ENCODE measurements at places on chromosomes 2 and 18.

GRCh38 chr2:40488101-40488601 lies 36.3 kb upstream of the SLC8A1 start:
- DNase-seq, result peak; percentile 72

DNA sequence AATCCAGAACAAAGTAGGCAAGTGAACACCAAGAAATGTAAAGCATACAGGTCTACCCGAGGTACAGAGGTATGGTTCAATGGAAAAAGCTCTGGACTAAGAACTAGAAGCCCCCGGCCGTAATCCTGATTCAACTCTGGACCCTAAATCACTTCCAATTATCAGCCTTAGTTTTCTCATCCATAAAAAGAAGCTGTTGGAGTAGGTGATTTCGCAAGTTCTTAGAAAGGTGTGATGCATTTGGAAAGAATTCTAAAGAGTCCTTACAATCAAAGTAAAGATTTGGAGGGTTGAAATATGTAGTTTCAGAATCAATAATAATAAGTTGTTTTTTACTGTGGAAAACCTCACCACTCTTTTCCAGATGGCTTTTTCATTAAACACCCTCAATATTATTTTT lies 622.1 kb upstream of the ID2 start:
- no peak for DNase-seq

DNA sequence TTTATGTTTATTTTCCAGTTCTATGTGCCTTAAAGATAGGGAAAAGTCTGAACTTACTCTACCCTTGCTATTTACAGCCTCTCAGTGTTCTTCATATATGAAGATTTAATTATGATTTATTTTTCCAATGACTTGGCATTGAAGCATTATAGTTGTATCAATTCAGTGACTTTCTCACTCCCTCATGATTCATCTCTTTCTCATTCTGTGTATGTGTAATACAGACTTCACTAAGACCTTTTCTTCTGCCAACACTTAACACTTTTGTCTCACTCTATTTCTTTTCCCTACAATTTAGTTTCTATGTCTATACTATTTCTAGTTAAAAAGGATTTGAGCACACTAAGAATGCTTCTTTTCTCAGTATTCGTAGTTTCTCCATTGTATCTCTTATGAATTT lies 1470.3 kb upstream of the ACVR2A start:
- peak; percentile 19 for DNase-seq

DNA sequence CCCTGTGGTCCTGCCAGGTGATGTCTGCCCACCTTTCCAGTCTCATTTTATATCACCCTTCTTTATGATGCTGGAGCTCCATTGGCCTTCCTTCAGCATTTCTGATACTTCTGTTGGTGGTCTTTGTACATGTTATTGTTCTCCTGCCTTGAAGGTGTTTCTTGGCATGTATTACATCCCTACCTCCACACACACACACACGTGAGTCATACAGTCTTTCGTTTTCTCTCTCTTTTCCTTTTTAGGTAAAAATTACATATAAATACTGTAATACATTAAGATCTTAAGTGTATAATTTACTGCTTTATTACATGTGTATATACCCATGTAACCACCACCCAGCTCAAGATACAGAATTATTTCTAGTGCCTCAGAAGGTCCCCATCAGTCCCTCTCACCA lies 10.2 kb upstream of the ADGRF3 start:
- peak; percentile 19 for DNase-seq

DNA sequence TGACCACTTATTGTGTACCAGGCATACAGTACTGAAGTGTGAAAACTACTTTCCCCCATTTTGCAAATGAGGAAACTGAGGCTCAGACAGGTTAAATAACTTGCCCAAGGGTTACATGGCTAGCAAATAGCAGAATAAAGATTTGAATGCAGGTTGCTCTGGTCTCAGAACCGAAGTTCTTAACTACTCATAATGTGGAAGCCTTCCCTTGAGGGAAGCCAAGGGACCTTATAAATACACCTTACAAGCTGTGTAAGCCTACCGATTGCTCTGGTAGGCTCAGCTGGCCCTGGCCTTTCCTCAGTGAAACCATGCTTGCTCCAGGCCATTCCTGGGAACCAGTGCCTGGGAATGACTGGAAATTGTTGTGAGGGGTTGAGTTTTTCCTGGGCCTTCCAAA lies 114.6 kb upstream of the CDCA7 start:
- DNase-seq, result no peak

DNA sequence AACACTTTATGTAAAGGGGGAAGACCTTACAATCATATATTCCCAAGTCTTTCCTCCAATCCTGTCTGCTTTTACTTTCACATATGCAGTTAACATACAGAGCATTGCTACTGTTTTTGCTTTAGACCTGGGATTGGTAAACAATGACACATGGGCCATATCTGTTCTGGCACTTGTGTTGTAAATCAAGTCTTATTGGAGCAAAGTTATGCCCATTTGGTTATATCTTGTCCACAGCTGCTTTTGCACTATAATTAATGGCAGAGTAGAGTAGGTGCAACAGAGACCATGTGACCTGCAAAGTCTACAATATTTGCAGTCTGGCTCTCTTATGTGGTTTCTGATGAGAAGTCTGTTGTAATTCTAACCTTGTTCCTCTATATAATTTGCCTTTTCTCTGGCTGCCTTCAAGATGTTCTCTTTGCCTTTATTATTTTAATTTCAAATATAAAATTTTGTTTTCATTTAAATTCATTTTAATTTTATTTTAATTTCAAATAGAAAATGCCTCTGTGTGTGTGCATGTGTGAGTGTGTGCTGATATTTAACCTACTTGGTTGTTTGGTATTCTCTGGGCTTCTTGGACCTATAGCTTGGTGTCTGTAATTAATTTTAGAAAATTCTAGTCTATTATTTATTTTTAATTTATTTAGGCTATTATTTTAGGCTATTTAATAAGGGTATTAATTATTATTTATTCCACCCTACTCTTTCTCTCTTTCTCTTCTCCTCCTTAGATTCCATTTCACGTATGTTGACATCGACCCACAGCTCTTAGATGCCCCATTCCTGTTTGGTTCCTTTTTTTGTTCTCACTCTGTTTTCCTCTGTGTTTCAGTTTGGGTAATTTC lies 16.8 kb upstream of the LPIN1 start:
- no peak for DNase-seq

DNA sequence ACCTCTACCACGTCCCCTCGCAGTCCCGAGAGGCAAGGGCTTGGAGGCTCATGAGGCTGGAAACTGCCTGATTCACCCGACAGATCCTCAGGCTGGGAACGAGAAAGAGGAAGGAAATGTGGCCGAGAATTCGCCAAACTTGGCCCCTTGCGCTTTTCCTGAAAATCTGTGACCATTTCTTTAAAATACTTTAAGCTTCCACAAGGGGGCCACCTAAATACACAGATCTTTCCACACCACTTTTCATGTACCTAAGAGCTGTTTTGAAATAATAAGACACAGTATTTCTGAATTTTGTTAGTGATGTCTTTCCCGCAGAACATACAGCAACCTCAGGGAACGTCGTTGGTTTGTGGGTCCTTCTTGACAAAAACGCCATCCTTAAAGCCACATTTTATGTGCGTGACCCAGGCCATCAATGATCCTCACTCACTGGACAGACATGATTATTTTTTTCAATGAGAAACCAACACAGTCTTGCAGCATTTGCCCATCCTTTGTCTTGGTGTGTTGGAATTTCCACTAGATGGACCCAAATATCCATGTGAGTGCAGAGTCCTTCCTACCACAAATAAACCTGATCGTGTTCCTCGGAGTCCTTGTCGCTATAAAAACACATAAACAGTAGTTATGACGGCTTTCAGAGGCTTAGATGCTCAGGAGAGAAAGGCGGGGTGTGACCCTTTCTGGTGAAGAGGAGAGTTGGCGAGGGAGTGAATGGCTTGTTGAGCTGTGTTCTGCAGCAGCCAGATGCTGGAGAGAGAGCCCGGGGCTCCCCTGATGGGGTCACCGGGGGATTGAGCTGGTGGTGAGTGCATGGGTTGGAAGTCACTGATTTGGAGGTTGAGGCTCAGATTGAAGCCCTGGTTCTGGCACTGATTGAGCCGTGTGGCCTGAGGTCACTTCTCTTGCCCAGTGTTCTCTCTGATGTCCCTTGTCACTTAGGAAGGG lies 25.0 kb downstream of the DCDC2C start:
- DNase-seq, result peak; percentile 80

GRCh38 chr2:95332036-95332435 lies 34.9 kb downstream of the KCNIP3 start:
- DNase-seq, result no peak

DNA sequence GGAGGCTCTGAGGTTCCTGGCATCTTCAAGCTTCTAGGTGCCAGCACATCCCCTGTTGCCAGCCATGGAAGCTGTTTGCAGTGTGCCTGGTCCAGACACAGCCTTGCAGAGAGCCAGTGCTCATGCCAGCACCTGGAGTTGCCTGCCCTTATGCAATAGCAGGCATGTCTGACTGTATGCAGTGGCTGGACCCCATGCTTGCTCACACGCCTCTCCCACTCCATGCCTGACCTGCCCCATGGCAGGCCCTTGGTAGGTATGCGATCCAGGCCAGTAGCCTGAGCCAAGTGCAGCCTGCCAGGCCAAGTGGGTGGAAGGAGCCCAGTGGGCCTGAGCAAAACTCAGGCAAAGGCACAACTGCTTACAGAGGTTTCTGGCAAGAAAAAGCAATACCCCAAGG lies 19.5 kb upstream of the SP140L start:
- no peak for DNase-seq

GRCh38 chr2:85811180-85812093 lies 57.6 kb downstream of the ATOH8 start:
- peak; percentile 35 for DNase-seq

DNA sequence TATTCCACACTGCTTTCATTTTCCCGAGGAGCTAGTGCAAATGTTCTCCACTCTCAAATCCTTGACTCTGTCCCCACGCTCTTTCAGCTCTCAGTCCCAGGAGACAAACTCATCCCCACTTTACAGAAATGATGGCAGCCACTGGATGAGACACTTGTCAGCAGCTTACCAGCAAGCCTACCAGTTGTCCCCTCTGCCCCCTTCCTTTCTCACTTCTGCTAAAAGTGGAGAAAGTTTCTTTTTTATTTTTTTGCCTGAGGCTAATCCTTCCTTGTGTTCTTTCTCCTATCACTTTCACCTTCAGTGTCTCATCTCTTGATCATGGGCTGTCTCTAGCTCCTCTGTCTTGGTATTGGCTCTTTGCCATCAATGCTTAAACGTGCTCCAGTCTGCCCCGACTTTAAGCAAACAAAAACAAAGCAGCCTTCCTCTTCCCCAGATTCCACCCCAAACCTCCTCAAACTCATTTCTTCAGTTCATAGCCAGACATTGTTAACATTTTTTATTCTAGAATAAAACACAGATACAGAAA lies 64.5 kb downstream of the TTC32 start:
- peak; percentile 7 for DNase-seq

- DNase-seq, result no peak
These were observed 111.9 kb downstream of the NCK2 start for GRCh38 chr2:105856581-105856980.

DNA sequence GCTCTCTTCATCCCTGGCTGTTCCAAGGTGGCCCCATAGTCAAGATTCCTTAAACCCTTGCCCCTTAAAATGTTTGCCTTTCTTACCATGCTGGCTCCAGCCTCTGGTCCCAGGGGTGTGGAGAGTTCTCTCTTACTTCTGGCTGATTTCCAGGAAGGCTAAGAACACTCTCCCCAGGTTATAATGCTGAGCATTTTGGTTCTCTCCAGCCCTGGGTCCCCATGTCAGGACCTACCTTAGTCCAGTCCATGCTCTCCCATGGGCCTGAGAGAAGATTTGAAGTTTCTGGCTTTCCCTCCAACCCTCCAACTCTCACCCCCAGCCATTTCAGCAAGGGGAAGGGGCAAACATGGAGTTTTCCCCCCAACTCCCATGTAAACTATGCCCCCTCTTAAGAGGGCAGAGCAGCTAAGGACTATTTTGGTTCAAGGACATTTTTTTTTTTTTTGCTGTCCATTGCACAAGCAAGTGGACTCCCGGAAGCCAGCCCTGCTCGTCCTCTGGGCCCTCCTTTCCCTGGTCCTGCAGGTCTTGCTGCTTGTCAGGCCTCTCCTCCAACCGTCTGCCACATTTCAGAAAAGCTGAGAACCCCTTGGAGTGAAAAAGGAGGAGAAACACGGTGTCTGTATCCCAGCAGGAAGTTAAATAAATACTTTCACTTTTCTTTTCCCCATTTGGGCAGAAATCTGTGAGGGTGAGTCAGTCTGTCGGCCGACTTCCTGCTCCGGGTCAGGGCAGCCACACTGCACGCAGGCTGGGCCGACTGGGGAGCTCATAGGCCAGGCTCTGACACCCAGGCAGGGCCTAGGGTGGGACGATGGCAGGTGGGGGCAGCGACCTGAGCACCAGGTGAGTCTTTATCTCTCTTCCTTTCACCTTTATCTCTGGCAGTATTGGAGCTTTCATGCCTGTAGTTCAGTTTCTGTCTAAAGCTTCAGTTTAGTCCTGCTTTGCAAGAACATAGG lies at the start of gene SP140L:
Gene SP140L (plus strand): TSS at position 741 of the 965 bp plus-strand sequence. CDS start 77 bp downstream, at position 818.
- peak; percentile 87 for DNase-seq

- peak; percentile 73 for DNase-seq
These were observed 790 bp upstream of the ACAA2 start for GRCh38 chr18:49814147-49814499.

GRCh38 chr2:200742426-200742825 lies 69.3 kb upstream of the BZW1 start:
- peak; percentile 69 for DNase-seq

DNA sequence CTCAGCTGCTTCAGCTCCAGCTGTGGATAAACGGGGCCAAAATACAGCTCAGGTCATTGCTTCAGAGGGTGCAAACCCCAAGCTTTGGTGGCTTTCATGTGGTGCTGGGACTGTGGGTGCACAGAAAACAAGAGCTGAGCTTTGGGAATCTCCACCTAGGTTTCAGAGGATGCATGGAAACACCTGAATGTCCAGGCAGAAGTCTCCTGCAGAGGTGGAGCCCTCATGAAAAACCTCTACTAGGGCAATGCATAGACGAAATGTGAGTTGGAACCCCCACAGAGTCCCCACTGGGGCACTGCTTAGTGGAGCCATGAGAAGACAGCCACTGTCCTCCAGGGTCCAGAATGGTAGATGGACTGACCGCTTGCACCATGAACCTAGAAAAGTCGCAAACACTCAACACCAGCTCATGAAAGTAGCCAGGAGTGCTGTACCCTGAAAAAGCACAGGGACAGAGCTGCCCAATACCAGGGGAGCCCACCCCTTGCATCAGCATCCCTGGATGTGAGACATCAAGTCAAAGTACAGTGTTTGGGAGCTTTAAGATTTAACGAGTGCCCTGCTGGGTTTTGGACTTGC lies 147.9 kb upstream of the SOX11 start:
- DNase-seq, result no peak

GRCh38 chr18:67359873-67360838 lies 156.4 kb downstream of the DSEL start:
- DNase-seq, result peak; percentile 97

DNA sequence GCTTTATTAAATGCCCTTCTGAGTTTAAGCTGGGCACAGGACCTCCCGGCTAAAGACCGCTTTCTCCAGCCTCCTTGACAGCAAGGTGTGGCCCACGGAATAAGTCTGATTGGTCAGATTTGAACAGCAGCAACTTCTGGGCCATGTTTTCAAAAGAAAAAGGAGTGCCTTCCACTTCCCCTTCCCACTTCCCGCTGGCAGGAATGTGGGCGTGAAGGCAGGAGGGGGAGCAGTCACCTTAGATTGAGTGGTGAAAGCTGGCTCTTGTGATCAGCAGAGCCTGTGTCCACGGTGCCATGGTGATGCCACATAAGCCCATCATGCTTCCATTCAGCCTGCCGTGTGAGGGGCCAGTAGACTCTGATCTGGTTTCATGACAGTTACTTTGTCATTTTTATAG lies 136.6 kb upstream of the GLI2 start:
- no peak for DNase-seq
